Right forelimb (tissue), 1 donor: ENCODE measurements at places on chromosomes 2 and 18.

DNA sequence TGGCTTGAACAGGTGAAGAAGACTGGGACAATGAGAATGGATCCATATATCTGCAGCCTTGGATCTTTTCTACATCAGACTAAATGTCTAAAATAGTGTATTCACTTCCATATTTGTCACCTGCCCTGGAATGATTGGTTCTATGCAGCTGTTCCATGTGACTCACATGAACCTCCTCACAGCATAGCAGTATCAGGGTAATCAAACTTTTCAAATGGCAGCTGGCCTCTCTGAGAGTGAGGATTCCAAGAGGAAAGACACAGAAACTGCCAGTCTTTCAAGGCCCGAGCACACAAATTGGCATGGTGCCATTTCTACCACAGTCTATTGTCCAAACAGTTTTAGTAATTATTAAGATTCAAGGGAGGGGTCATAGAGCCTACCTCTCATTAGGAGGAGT lies 859.3 kb downstream of the BCL11A start:
- DNase-seq = no peak

GRCh38 chr18:11500153-11501122 lies 109.0 kb upstream of the SLC35G4 start:
- no peak for DNase-seq

DNA sequence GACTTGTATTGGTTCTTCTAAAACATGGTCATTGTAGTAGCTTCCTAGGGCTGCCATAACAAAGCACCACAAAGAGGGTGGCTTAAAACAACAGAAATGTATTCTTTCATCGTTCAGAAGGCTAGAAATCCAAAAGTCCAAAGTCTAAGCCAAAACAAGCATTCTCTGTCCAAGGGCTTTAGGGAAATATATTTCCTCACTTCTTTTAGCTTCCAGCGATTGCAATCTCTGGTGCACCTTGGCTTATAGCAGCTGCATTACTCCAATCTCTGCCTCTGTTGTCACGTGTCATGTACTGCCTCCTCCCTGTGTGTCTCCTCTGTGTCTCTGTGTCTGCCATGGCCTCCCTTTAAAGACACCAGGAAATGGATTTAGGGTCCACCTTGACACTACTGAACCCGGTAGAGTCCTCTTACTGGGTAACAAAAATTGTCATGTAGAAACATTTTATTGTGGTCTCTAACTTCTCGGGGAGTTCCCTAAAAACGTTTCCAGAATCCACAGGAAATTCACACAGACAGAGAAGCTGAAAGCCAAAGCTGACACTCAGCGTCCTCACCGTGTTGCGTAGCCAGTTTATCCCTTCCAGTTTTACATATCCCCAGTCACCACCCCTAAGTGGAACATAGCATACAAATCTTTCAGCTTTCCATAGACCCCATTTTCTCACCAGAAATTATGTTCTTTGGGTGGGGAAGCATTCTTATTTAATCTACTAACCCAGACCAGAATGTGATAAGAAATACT lies 20.7 kb upstream of the TTN start:
- no peak for DNase-seq

DNA sequence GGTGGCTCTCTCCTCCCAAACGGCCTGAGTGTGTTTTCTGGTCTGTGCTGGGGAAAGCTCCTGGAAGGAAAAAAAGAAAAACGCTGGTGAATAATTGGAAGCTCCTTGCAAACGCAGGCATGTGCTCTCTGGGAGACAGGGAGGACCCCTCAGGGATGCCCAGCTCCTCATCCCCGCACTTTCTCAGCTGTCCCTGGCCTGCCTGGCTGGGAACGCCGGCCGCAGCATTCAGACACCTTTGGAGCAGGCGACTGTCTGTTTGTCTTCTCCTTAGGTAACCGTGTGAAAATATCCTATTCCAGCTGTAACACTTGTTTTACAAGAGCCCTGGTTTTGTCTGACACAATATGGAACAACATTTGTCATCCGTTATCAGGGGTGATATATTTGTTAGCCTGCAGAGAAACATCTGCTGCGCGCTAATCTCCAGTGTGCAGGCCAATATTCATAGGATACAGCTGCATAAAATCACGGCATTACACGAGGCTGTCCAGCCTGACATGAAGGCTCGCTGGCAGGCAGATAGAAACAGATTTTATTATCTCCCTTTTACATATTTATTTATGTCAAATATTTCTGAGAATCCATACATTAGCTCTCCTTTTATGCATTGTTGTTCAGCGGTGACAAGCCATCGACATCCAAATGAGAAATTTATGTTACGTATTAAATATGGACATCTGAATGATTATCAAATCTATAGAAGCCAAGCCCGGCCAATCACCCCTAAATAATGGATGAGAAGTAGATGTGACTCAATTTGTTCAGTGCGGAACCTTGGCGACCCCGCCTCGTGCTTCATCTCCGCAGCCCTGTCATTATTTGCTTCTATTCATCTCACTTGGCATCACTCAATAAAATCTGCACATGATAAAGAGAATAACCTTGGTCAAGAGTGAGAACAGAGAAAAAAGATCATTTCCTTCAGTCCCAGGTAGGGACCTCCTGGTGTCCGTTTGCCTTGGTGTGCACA lies 675.1 kb upstream of the SALL3 start:
- DNase-seq = no peak

GRCh38 chr2:25419678-25420242 lies 78.0 kb upstream of the DNMT3A start:
- no peak for DNase-seq

- DNase-seq = no peak
Measured at GRCh38 chr18:32383050-32383819, 87.4 kb downstream of the GAREM1 start.

- DNase-seq = no peak
Measured at GRCh38 chr2:233856184-233856583, 1.8 kb upstream of the HJURP start.

- DNase-seq = no peak
Measured at GRCh38 chr2:107412981-107413380, 413.7 kb upstream of the RGPD4 start.

- no peak for DNase-seq
Measured at GRCh38 chr2:225779829-225780228, 380.3 kb downstream of the NYAP2 start.

- no peak for DNase-seq
Measured at GRCh38 chr2:6920743-6921064, 3.5 kb downstream of the RNF144A start.

DNA sequence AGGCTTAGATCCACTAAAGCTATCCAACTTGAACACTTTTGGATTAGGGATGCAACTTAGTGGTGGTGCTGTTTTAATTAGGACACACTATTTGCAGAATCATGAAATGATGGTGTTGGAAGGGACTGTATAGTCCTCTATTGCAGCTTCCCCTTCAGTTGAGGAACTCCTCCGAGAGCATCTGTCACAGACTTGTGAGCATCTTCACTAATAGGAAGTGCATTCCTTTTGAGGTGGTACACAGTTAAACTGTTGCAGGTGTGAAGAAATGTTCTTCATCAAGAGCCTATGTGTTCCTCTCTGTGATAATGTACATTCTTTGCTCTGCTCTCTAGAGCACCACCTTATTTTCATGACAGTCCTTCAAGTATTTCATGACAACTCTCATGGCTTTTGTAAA lies 197.4 kb downstream of the CAMKMT start:
- no peak for DNase-seq

DNA sequence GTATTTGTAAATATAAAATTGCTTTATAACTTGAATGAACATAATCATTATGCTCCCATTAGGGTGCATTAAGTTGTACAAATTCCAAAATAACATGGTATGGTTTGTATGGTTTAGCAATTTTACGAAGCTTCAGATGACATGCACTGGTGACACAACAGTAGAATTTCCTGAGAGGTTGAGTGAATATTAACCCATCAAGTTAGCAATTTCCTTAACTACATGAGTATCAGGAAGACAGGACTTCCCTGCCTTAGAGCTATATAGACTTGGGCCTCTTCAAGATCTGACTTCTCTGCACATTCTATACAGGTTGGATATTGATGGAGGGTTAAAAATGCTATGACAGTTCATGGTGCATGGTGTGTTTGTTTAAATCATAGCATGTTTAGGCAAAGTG lies 60.2 kb downstream of the ZC3H6 start:
- DNase-seq = no peak

GRCh38 chr2:5982903-5983265 lies 290.7 kb downstream of the SOX11 start:
- DNase-seq = no peak

- DNase-seq = no peak
Measured at GRCh38 chr2:120349440-120349921, 3.5 kb downstream of the INHBB start.

- no peak for DNase-seq
Measured at GRCh38 chr2:241943961-241944575, 74.5 kb downstream of the RTP5 start.

GRCh38 chr2:118993392-118993752 lies 51.4 kb downstream of the MARCO start:
- DNase-seq = no peak

DNA sequence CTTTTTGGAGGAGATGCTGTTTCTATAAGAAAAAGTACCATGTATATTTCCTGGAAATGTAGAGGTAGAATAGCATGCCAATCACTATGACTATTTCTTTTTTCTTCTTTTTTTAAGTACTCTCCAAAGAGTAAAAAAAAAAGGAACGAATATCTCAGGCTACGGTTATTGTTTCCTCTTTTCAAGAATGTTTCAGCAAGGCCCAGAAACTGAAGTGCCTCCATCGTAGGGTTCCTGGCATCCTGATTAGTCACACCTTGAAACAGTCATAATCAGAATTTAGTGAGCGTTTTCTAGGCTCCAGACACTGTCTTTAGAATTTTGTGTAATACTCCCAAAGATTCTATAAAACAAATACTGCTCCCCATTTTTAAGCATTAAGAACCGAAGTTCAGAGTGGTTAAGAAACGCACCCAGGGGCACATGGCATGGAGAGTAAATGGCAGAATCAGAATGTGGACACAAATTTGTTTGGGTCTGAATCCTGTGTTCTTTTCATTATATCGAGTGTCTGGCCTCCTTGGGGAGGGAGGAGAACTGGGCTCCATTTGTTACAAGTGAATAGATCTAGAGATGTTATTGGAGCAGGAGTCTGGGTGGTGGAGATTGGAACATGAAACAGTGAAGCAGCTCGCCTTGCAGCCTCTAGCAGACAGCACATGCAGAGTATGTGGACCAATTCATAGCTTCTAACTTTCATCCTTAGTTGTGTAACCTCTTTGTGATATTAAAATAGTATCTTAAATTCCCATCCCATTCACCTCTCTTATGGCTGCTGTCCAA lies 26.7 kb downstream of the ZEB2 start:
- no peak for DNase-seq

DNA sequence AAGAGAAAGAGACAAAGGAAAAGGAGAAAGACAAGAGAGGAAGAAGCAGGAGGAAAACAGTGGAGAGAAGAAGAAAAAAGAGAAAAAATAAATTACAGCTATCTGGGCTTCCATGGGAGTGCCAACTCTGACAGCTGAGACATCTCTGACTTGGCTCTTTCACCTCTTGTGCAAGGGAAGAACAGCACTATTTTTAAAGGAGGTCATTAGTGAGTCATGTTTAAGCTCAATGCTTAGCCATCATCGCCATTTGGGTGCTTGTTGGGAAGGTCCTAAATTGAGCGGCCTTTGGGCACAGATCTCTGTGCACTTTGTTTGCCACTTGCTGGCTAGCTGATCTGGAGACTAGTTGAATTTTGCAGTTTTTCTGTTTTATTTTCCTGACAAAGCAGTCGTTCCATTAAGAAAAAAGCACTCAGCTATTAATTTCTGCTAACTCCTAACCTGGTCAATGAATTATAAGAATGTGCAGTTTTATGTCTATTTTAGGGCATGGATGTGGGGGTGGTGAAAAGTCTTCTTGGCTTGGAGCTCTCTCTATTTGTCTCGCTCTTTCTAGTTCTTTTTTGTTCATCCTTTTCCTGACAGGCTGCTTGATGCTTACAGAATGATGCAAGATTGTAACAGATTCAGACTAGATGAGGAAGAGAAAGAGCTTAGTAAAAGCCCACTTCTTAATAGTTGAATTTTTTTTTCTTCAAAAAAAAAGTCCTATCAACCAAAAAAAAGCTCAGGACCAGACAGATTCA lies 231.5 kb downstream of the SLC8A1 start:
- no peak for DNase-seq

GRCh38 chr18:74331404-74331803 lies 15.8 kb downstream of the C18orf63 start:
- DNase-seq = no peak

GRCh38 chr2:157307021-157307420 lies 18.6 kb downstream of the ERMN start:
- no peak for DNase-seq

- no peak for DNase-seq
Measured at GRCh38 chr18:70024093-70024492, 76.4 kb upstream of the CD226 start.

GRCh38 chr2:196990092-196990491 lies 63.6 kb upstream of the PGAP1 start:
- no peak for DNase-seq

- DNase-seq = no peak
Measured at GRCh38 chr2:223494496-223494895, 107.7 kb downstream of the SCG2 start.

DNA sequence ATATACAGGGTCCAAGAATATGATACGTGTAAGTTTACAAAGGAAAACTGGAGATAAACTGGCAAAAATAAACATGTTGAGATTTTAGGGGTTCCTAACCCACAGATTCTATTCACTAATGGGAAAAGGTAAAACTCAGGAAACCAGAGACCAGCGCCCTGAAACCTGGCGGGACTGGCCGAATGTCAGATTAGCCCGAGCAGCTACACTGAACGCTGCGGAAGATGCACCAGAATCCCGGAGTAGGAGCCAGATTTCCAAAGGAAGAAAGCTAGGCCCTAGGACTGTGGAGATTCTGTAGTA lies 679 bp upstream of the WDR75 start:
- no peak for DNase-seq

DNA sequence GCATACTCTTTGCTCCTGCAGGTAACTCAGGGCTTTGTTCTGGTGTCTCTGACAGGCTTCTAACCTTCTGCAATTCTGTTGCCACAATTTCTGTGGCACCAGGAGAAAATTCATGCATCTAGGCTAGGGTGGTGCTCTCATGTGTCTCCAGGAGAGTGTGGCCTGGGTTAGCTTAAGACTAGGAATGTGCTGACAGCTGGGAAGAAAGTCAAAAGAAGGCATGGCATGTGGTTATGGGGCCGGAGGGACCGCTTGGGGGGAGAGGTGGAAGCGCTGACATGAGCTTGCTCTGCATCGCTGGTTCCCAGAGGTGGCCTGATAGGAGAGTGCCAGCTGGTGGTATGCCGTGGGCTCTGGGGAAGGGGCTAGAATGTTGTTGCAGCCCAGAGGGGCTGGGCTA lies 173.3 kb upstream of the TNP1 start:
- DNase-seq = no peak

- DNase-seq = no peak
Measured at GRCh38 chr2:54386585-54386984, 69.5 kb upstream of the SPTBN1 start.

- no peak for DNase-seq
Measured at GRCh38 chr2:231270221-231271114, 72.0 kb downstream of the ARMC9 start.

DNA sequence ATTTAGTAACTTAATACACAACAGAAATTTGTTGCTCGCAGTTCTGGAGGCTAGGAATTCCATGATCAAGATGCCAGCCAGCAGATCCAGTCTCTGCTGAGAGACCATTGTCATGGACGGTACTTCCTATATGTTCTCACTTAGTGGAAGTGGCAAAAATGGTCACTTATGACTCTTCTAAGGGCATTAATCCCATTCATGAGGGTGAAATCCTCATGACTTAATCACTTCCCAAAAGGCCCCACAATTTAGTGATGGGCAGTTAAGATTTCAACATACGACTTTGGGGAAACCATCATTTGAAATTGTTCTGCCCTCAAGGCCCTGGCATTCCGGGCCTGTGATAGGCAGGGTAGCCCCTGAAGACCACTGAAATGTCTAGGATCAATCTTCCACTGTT lies 23.0 kb downstream of the BZW1 start:
- no peak for DNase-seq
